Progenitor cell of endocrine pancreas (in vitro differentiated cells): ENCODE measurements at places on chromosomes 1 and 21. TPM values are rescaled to one million over a fixed set of nuclear protein-coding genes. Genes with fewer than 3 reads are reported as not detected.
A peak's percentile ranks its signal among the peaks of the same experiment; 100 is the strongest.

DNA sequence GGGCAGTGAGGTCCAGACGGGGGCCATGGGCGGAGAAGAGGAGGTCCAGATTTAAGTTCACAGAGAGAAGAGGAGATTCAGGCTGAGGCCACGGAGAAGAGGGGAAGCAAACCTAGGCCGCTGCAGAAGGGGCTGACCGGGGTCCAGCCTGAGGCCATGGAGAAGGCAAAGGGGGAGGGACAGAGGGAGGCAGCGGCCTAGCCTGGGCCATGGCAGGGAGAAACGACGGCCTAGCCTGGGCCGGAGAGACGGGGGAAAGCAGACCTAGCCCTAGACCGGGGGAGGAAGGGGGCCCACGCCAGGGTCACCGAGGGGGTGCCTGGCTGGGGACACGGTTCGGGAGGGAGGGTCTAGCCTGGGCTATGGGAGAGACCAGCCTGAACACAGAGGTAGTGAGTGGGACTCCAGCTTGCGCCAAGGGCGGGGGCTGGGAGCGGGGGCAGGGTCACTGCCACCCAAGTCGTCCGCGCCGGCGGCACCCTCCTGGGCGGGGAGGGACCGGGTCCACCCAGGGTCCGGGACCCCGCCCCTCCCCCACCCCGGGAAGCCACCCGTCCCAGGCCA lies 459 bp downstream of the CAPZB start:
- DNase-seq, result peak; percentile 30

DNA sequence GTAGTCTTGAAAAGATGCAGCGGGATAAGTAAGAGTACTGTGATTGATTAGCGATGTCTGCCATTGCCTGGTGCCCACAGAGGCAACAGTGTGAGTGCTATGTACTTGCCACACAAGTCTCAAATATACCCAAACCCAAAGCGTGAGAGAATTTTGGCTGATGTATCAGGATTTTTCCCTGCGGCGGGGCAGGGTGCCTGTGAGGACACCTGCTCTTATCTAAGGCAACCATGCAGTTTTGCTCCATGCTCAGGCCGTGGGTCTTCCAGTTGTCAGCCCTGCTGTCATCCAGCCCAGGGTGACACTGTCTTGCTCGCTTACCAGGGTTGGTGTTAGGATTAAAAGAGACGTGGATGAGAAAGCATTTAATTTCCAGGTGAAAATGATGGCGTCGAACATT lies 202.7 kb downstream of the PTPRU start:
- no peak for DNase-seq

DNA sequence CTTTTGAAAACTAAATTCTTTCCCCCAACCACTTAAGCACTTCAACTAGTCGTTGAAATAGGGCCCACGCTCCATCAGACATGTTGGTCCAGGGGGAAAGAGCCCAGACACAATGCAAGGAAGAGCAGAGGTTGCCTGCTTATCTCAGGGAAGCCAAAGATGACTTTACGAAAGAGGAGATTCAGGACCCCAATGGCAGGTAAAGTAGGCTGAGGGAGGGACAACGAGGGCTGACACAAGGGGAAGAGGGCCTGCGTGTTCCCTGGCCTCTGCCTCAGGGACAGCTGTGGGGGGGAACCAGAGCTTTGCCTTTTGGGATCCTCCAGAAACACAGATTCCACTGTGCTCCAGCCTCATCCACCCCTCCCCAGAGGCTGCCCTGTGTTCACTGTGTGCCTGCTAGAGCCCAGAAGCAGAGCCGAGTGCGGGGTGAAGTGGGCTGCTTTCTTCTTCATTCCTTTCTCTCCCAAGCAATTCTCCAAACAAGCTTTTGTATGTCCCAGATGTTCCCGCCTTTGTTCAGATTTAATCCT lies 135.5 kb upstream of the GRIK3 start:
- DNase-seq, result no peak

DNA sequence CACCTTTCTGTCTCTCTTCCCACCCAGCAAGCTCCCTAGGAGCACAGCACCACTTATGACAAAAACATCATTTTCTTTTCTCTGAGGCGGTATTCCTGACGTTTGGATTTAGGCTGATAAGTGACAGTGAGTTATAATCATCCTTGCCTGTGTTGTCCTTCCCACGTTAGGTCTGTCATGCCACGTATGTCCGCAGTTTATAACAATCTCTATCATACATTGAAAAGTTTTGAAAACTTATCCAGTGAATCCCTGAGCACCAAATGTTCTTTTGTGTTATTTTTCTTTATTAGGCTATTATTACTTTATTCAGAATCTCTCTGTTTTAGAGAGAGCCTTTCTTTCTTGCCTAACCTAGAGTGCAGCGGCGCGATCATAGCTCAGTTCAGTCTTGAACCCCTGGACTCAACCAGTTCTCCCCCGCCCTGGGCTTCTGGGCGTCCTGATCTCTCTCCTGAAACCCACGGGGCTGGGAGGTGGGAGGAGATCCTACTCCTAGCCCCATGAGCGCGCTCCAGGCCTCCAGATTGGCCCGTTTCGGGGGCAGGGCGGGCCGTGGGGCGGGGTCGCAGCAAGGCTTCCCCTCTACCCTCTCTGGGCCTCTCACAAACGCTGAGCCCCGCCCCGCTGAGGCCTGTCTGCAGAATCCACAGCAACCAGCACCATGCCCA lies at the start of gene GSTM2:
Gene GSTM2 (plus strand): TSS at position 606 of the 671 bp plus-strand sequence. CDS start 59 bp downstream, at position 665.
- DNase-seq, result peak; percentile 80

DNA sequence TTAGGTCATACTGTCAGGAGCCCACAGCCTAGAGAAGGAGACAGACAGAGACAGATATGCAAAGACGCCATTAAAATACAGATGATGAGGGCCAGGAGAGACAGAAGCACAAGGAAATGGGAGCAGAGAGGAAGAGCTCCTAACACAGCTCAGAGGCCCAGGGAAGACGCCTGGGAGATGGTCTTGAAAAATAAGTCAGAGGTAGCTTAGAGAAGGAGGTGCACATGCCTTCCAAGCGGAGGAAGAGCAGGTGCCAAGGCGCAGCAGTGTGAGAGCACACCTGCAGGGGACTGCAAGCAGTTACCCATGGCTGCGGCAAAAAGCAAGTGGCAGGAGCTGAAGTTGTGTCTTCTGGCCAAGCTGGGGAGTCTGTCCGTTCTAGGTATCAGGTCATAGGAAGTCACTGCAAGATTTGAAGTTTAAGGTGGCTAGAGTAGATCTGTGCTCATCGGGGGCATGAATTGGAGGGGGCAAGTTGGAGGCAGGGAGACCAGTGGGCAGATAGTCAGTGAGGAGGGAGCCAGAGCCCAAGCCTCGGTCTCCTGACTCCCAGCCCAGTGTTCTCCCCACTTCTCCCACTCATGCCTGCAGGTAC lies 1.3 kb upstream of the TRABD2B start:
- DNase-seq, result no peak

DNA sequence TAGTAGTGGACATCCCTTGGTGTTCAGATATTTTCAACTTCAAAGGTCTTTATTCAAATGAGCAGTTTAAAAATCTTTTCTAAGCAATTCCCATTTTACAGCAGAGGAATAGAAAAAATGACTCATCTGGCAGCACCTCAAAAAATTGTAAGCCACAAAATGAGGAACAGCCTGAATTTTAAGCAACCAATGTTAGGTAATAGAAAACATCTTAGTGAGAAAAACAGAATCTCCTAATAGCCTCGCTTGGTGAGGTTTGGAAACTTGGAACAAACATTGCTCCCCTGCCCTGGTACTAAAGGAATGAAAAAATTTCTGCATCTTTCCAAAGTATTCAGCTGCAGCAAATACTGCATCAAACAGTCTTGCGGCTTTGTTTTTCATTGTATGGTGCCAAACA lies 264.4 kb downstream of the NTNG1 start:
- no peak for DNase-seq

DNA sequence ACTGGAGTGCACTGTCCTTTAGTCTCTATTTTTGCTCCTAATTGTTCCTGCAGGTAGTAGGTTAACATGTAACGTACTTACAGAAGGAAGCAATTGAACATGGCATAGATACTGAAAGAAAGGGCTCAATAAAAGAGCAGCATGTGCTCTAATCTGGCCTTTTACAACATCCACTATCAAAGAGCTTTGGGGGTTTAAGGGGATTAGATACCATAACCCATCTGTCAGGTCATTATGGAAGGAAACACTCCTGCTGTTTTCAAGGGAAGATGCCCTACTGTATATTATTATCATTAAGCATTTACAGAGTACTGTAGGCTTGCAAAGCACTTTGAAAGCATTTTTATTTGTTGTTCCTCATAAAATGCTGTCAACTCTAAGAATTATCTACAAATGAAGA lies 152.8 kb downstream of the TTLL7 start:
- DNase-seq, result no peak

- peak; percentile 83 for DNase-seq
These were observed at the start of gene LRRC71 for GRCh38 chr1:156920233-156921052. LRRC71 (plus strand) TSS chr1:156920632; CDS start chr1:156920804, 172 bp downstream.

DNA sequence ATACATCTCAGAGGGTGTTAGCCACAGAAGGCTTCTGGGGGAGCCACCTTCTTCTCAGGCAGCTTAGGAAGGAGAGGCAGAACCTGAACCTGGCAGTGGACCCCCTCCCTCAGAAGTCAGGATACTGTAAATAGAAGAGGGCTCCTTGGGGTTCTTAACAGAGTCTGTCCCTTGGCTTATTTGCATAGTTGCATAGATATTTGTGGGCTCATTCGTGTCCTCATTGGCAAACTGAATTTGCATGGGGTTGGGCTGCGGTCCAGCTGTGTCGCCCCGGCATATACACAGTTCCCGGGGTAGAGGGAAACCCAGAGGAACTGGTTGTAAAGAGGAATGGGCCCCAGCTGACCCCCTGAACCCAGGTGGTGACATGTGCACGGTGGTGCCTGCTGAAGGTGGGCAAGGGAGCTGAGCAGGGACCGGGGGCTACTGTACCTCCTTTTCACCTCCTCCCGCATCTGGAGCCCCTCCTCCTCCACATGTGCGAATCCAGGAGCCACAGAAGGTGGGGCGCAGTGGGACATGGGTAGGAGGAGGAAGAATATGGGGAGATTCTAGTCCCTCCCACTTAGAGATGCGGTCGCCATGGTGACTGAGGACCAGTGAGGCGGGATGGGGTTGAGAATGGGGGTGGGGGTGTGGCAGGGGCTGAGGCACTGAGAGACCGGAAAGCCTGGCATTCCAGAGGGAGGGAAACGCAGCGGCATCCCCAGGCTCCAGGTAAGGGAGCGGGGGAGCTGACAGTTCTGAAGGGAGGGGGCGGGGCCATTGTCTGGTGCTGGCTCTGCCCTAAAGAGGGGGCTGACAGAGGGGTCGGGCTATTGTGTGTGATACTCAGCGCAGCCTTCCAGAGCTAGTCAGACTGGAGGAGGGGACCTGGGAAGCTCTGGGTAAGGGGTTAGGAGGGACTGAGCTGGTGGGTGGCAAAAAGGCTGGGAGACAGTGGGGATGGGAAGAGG lies 3.7 kb upstream of the SEMA4A start:
- DNase-seq, result no peak

DNA sequence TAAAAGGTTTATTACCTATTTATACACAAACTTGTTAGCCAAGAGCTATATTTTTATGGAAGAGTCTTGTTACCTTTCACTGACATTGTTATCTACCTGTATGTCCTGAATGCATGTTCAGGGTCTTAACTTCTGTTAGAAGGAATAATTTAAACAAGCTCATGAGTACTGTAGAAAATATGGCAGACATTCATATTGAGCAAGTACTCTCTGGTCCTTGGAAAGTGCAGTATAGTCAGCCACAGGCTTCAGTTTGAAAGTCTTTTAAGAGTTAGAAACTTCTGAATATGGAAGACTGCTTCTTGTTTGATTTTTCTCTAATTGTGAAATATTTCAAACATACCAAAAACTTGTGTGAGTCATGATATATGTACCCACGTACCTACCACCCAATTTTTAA lies 16.6 kb downstream of the DIP2A start:
- no peak for DNase-seq

DNA sequence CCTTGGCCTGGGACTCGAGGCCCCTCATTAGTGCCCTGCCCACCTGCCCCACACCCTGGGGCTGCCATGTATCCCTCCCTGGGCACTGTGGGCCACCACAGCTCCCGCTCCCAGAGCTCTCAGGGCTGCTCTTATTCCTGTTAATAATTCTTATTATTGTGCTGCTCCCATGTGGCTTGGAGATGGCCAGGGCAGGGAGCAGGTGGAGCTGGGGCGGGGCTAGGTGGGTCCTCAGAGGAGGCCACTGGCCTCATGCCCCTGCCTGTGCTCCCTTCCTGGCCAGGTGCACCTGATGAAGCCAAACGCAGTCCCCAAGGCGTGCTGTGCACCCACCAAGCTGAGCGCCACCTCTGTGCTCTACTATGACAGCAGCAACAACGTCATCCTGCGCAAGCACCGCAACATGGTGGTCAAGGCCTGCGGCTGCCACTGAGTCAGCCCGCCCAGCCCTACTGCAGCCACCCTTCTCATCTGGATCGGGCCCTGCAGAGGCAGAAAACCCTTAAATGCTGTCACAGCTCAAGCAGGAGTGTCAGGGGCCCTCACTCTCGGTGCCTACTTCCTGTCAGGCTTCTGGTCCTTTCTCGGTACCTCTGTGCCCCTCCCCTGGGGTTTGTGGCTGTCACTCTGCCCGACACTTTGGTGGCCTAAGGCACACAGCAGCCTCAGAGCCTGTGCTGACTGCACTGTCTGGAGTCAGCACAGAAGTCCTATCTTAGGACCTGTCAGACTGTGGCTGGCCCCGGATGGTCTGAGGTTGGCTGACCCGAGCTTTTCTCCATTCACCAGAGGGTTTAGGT lies 34.1 kb downstream of the BMP8A start:
- DNase-seq, result no peak

DNA sequence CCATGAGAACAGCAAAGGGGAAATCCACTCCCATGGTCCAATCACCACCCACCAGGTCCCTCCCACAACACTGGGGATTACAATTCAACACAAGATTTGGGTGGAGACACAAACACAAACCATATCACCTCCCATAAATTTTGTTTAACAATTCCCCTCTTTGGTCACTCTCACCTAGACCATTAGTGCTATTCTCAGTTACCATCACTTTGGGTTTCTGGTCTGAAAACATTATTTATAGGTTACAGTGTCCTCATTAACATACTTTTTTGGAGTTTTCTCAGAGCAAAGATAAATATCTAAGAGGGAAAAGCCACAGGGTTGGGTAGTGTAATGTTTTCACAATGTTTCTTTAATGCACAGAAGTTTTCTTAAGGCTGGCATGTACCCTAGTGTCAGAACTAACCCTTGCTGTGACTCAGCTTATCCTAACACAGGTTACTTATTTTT lies 47.7 kb upstream of the DNAH14 start:
- no peak for DNase-seq

GRCh38 chr1:184622136-184622823 lies 132.4 kb downstream of the EDEM3 start:
- DNase-seq, result no peak

GRCh38 chr1:28265577-28265976 lies 6.3 kb downstream of the SESN2 start:
- no peak for DNase-seq

GRCh38 chr1:214419650-214420049 lies 131.8 kb downstream of the PTPN14 start:
- DNase-seq, result no peak

- DNase-seq, result no peak
These were observed 3.5 kb upstream of the AADACL4 start for GRCh38 chr1:12640237-12640957.

GRCh38 chr1:29501227-29501976 lies 265.1 kb downstream of the PTPRU start:
- no peak for DNase-seq

Gene NECTIN4
- 1.9 and 2.4 TPM in 2 replicates for total RNA-seq

Gene RNPEP
- 54.7 and 59.5 TPM in 2 replicates for total RNA-seq

Gene KCNA3
- total RNA-seq, result 0.72 and 0.75 TPM in 2 replicates

Gene DENND2C
- total RNA-seq, result 10.4 and 10.6 TPM in 2 replicates

Gene RNF207
- total RNA-seq, result 50.5 and 55.4 TPM in 2 replicates

Gene DCST1
- not detected in 2 replicates for total RNA-seq

Gene USF1
- 79.9 and 88.7 TPM in 2 replicates for total RNA-seq

Gene OLIG2
- 0.72 and 1.4 TPM in 2 replicates for total RNA-seq
